ENCODE measurements at places on chromosomes 12 and 14.

- DNase-seq = peak; percentile 5
Measured at GRCh38 chr12:100248886-100249285, 18.0 kb downstream of the DEPDC4 start.

- DNase-seq = no peak
Measured at GRCh38 chr12:95940514-95940913, 1.9 kb downstream of the CCDC38 start.

DNA sequence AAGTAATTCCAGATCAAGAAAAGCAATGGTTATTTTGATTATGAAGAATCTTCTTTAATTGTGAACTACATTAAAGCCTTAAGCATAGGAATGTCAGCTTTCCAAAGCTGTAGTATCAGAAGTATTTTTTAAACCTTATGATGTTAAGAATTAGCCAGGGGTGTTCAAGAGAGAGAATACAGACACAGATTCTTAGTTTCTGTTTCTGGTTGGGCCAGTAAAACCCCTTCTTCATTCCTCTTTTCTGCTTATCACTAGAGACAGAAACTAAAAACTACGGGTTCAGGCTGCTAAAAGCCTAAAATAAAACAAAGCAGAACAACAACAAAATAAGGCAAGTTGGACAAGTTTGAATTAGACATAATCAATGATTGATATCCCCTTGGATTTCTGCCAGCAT, 38.2 kb downstream of the IFT43 start:
- no peak for DNase-seq

DNA sequence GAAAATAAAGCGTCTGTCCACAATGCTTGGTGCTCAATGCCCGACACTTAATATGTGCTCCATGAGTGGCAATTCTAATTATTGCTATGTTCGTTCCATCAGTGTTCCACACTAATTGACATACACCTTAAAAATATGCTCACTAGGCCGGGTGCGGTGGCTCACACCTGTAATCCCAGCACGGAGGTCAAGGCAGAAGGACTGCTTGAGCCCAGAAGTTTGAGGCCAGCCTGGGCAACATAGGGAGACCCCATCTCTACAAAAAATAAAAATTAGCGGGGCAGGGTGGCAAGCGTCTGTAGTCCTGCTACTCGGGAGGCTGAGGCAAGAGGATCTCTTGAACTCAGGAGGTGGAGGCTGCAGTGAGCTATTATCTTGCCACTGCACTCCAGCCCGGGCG, 635 bp upstream of the HECTD4 start:
- no peak for DNase-seq

- DNase-seq = no peak
Measured at GRCh38 chr12:123490089-123490488, 32.1 kb downstream of the SNRNP35 start.

- DNase-seq = no peak
Measured at GRCh38 chr14:105070760-105071137, 5.5 kb upstream of the GPR132 start.

- DNase-seq = no peak
Measured at GRCh38 chr12:110694330-110694901, 5.5 kb upstream of the HVCN1 start.

- no peak for DNase-seq
Measured at GRCh38 chr12:71973687-71974086, 35.0 kb downstream of the TPH2 start.

DNA sequence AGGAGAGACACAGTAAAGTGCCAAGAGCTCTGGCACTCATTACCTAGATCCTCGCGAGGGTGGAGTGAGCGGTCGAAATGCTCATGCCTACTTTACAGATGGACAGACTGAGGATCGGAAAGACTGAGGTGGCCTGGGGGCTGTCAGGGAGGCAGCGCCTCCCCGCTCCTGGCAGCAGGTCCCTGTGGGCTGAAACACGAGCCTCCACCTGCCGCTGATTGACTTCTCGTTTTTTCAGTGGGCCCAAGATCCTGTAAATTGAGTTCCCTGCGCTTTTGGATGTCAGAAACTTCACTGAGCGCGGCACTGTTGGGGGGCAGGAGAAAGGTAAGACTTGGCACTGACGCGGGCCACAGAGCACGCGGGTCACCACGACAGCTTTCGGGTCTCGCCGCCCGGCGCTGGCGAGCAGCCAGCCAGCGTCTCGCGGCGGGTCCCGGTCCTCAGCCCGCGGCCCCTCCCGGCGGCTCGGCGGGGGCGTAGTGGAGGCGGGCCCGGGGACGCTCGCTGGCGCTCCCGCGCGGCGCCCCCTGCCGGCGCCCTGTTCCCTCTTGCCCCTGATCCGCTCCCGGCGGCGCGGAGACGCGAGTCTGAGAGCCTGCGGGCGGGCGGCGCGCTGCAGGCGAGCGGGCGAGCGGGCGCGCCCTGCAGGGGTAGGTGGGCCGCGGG, 552 bp upstream of the SCN8A start:
- DNase-seq = peak; percentile 48

- no peak for DNase-seq
Measured at GRCh38 chr12:66051361-66051760, 79.2 kb downstream of the LLPH start.

- no peak for DNase-seq
Measured at GRCh38 chr12:83149987-83150386, 463.3 kb downstream of the TMTC2 start.

- no peak for DNase-seq
Measured at GRCh38 chr14:103909531-103910261, 18.6 kb upstream of the TDRD9 start.
